Stimulated activated CD4-positive, alpha-beta T cell treated with anti-CD3 and anti-CD28 coated beads, TNF-alpha, amount 100 ng/mL, for 48 hours (primary cell): ENCODE measurements at places on chromosomes 12 and 14.

- DNase-seq = no peak
Measured at GRCh38 chr14:29629839-29630238, 297.8 kb downstream of the PRKD1 start.

DNA sequence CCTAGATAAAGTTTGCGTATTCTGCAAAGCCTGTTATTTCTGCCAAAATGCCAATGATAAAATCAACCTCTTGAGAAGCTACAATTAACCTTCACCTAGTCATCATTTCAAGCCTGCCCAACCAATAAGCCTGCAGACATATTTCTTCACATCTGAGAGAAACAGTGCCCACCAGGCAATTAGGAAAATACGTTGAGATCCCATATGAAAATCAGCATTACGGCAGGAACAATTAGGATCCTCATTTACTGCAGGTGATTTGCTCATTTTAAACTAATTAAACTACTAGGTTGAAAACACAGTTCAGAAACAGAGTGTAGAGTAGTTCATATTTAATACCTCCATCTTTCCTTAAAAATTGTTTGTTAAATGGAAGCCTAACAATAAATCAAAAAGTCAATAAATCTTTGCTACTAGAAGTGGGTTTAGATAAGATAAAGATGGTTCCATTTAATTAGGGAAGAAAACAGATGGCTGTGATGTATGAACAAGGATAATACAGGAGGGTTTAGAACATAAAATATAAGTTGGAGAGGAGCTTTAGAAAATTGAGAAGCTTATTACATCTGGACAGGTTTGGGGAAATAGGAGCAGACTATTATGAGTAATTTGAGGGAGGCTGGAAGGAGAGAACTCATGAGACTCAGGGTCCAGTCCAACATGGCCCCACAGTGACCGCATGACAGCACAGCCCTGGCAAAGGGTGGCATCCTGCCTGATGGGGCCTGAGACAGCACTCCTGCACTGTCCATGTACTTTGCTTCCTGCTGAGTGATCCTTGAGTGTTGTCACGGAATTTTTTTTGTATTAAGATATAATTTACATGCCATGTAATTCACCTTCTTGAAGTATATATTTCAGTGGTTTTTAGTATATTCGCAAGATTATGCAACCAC, 26.9 kb upstream of the PYGL start:
- no peak for DNase-seq

DNA sequence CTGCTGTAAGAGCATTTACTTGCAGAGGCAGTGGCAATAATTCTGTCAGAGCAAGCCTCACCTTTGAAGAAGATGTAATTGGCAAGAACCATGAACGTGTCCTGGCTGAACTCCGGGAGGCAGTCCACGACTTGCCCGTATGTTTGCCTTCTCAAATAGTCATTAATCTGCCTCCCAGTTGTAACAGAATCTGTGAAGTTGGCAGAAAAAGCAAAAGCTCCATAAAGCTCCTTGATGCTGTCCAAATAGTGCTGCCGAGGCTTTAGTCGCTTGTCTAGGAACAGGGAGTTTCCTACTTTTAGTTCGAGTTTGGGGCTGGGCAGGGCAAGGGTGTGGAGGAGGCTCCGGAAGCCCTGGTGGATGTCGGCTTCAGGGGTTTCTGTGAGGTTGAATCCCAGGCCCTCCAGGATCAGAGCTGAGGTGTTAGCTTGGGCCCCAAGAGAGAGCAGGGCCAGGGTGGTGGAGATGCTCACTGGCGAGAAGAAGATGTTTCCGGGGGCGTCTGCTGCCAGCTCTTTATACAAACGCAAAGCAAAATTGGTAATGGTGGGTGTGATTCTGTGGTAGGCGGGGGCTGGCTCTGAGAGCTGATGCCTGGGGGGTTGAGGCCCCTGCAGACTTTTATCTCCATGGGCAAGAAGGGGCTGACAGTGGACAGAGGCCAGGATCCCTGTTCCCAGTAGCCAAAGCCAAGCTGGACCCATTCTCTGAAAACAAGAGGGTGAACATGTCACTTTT, 4.4 kb downstream of the SERPINA11 start:
- no peak for DNase-seq

GRCh38 chr14:93410021-93410420, 20.7 kb upstream of the UNC79 start:
- no peak for DNase-seq

GRCh38 chr12:2652401-2653081, 142.2 kb upstream of the FKBP4 start:
- no peak for DNase-seq

DNA sequence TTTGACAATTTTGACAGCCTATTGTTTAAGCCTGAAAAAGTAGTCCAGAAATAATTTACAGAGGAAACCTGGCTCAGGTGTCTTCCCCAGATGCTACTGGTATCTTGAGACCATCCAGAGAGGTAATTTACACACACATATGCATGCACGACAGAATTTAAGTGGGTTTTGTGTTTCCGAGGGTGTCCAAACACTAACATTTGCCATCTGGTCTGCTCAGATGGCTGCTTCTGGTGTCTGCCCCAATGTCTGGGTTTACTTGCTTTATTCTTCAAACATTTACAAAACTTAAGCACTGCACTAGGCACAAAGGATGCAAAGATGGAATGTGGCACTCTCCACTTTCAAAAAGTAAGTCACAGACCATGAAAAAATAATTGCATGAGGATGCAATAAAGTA, 226.6 kb upstream of the EGLN3 start:
- no peak for DNase-seq

GRCh38 chr12:108793756-108794441, 62.6 kb upstream of the CORO1C start:
- no peak for DNase-seq

DNA sequence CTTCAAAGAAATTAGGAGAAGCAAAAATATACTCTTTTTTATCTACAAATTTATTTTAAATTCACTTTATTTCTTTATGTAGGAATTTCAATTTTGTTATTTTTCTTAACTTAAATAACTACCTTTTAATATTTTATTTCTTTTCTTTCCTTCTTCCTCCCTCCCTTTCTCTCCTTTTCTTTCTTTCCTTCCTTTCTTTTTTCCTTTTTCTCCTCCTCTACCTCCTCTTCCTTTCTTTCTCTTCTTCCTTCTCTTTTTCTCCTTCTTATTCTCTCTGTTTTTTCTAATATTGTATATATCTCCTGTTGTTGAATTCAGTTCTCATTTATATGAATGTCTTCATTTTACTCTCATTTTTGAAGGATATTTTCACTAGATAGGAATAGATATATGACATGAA, 127.6 kb downstream of the MIPOL1 start:
- DNase-seq = no peak

DNA sequence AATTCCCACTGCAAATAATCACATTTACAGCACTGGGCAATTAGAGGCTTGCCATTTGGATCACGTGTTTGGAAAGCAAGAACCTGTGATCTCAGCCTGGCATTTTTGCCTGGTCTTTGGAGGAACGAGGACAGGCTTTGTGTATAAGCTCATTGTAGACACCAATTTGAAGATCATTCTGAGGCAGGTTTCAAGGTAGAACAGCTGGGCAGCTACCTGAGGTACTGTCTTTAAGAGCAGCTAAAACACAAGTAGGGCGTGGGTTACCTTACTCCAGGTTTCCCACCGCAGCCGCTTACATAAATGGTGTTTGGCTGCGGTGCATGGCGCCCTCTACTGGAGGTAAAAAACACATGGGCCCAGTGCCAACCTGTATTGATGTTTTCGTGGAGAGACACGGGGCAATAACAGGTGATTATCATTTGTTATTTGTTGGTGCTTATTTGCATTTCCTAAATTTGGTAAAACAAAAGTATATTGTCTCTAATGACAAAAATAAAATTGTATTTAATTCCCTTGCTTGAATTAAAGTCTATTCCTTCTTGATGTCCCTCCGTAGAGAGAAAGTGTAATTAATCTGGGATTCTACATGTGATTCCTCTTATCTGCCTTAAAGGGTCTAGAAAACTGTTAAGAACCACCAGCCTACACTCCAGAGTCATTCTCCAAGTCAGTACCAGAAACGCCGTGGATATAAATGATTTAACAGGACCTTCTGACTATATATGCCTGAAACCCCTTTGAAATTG, 69.7 kb downstream of the SVOP start:
- peak; percentile 47 for DNase-seq

GRCh38 chr14:98391061-98391460, 880.9 kb downstream of the BCL11B start:
- no peak for DNase-seq

GRCh38 chr14:72024043-72024407, 91.8 kb downstream of the RGS6 start:
- peak; percentile 42 for DNase-seq

DNA sequence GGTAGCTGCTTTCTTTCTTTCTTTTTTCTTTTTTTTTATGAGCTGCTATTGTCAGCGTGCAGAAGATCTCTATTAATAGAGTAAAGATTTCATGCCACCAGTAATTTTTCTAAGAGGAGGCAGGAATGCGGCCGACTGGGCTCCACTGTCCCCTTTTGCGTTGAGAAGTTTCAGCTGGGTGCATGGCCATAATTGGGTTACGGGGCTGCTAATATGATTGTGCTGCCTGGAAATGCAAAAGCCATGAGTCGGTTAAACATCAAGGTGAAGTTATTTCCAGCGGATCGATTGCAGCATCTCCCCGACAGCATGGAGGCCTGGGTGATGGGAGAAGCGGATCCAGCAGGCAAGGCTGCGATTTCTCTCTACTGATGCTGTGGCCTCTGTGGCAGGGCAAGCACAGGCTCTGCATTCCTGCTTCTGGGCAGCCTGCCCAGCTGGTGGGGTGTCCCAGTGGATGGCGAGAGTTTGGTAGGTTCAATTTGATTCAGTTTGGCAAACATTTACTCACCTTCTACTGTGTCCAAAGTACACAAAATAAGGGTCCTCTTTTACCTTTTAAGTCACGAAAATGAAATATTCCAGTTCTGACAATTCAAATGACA, 54.4 kb upstream of the PRMT8 start:
- no peak for DNase-seq

- no peak for DNase-seq
Measured at GRCh38 chr14:76329154-76329928, 46.6 kb upstream of the ESRRB start.

DNA sequence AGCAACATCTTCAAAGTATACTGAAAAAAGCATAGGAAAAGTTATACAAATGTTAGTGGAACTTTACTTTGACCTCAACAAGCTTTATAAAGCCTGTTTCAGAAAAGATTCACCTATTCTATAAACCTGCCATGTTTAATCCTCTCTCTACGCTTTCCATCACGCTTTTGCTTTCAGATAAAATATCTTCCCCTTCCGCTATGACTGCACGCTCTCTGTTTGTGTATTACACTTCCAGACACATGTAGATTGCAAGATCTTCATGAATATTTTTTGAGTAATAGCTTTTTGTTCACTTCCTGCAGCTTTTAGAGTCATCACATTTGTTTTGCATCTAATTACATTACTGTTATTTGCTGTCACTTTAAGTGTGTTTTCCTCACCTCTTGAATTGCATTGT, 271.4 kb downstream of the RASSF9 start:
- DNase-seq = no peak

GRCh38 chr12:1758887-1759286, 61.5 kb upstream of the LRTM2 start:
- no peak for DNase-seq

DNA sequence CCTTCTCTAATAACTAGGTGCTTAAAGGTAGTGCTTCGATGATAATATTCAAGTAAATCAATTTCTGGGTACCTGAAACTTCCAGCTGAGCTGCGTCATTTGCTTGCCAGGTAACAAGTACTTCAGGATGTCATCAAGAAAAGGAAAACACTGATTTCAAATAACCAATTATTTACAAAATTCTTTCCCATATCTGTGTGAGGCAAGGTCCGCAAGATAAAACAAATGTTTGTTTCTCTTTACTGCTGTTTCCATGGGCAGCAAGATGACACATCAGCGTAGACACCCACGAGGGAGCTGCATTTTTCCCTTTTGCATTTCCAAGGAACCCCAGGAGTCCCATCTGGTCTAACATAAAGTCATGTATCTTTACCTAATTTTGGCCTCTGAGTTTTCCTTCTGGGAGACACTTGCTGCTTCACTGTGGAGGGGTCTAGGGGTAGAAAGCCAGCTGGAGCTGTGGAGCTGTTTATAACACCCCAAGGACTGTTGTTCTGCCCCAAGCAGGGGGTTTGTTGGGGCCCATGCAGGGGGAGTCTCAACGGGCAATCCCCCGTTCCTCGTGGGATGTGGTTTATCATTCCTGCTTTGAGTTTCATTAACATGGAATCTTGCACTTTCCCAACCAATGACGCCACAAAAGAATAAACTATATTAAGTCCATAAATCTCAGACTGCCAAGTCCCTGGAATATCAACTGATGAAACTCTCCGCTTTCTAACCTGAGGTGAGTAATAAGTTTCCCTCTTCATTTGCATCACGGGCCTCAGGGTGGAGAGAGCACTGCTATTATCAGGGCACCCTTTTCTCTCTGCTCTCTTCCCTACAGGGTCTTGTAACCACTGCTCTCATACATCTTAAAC, 112.8 kb upstream of the PELI2 start:
- DNase-seq = no peak
